ENCODE measurements at places on chromosomes 6 and 20.

DNA sequence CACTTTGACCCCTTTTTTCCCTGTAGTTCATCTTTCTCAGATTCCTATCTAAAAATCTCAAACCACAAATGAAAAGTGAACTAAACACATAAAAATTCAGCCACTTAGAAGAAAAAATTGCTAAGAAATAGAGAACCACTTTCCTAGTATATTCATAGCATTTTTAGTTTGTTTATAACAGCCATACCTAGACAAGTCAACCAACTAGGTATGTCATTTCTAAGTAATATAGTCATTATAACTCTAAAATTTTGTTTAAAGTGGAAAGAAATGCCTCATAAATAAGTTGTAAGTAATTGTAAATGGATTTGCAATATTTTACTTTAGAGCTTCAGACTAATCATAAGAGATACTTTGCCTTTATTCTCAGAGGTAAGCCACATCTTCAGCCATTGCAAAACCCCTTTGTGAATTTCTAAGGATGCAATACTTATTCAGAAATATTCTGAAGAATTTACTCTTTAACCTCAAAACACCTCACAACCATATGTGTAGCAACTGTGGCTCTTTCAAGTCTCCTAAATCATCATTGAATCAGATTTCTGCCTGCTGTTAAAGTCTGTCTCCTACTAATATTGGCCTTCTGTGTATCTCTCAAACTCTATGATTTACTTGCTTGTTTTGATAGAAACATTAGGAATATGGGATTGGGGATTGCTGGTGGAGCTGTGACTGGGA, 6.9 kb upstream of the SUMO4 start:
- DNase-seq = no peak

DNA sequence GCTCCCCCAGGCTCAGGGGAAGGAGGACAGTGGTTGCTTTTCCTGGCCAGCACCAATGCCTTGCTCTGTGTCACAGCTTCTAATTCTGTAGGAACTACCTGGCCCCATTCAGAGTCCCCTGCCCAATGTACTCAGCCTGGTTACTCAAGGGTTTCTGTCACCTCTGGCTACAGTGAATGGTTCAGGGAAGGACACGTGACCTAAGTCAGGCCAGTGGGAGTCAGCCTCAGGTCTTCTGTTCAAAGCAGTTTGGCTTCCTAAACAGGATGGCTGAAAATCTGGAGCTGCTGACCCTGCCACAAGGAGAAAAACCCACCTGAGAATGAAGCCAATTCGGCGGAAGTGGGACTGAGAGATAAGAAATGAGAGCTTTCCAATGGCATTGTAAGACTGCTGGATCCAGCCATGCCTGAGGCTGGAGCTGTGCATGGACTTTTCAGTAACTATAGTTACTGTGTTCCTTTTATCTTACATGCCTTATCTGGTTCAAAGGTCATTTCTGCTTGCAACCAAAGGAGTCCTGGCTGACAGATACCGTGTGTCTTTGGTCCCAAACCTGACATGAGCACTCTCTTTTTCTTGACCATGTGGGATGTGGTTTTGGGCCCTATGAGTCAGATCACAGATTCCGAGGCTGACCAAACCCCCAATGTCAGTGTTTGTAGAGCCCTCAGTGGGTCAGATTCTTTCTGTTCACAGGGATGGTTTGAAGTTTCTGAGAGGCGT, 104.3 kb downstream of the SULF2 start:
- DNase-seq = no peak

DNA sequence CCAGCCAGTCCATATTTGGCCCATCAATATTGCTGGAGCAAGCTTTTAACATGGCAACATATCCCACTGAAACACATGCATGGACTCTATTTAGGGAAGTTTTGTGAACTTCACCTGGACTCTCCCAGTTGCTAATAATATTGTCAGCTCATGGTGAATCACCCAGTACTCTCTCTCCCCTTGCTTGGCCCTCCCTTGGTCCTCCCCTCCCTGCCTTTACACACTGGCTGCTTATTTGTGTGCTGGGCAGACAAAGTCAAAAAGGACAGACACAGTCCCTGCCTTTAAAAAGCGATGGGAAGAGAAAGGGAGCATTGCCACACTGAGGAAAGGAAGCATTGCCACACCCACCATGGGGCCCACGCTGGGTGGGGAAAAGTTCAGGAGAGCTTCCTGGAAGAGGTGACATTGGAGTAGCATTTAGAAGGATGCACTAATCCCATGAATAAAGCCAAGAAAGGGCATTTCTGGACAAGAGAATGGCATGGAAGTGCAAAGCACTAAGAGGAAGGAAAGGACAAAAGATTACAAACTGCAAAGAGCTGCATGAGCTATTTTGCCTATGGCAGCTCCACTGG, 143.4 kb upstream of the EXOC2 start:
- no peak for DNase-seq

- no peak for DNase-seq
These were observed 81.1 kb upstream of the RALGAPA2 start for GRCh38 chr20:20793591-20793990.

DNA sequence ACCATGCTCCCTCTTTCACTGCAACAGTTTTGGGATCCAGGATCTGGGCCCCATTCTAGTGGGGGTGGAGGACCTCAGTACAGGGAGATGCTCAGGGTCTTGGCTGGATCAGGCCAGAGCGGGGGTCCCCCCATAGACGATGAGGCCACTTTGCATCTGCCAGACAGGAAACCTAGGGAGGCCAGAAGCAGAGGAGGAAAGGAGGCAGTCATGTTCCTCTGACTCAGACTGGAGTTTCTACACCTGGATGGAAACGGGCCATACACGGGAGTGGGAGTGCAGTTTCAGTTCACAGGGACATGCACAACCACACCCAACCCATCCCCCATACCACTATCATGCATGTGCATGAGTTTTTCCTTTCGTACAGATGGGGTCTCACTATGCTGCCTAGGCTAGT, 3.6 kb upstream of the EMILIN3 start:
- DNase-seq = no peak

DNA sequence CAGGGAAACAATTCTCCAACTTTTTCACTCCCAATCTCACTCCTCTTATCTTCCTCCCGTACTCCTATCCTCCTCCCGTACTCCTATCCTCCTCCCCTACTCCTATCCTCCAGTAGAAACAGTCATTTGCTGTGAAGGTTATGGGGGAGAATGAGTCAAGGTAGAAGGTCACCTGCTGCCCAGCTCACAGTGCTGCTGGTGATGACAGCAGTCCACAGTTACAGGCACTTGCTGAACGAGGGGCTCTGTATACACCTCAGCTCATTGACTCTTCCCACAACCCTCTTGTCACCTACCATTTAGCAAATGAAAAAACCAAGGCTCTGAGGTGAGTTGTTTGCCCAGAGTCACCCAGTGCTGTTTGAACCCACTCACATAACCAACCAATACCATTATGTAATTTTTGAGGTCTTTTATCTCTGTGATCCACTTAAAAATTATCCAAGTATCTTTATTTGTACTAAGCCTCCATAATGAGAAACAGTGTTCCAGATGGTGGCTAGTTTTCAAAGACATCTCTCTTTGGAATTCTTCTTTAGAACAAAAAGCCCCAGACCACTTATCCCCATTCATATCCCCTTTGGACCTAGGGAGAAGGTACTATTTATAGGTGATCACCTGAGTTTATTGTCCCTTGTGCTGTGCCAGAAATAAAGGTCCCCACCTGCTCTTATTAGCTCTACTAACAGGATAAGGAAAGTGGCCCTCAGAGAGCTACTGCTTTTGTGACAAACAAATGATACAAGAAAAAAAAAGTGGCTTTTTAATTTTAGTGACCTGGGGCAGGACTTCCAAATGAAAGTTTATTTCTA, 53.2 kb downstream of the PTPN1 start:
- DNase-seq = no peak

DNA sequence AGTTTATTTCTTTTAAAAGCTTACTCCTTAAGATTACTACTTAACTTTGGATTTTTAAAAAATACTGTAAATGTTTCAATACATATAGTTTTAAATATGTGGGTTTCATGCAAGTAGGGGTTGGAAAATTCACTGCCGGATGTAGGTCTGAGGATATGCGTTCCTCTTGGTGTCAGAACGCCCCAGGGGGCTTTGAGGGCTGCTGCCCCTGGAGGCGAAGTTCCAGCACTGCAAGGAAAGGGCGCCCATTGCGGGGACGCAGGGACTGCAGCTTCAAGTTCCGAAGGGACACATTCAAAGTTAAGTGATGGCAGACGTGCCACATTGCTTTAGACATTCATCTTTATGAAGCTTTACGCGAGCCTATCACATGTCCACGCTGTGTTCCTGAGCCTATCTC, 152.9 kb downstream of the SOD2 start:
- DNase-seq = no peak

DNA sequence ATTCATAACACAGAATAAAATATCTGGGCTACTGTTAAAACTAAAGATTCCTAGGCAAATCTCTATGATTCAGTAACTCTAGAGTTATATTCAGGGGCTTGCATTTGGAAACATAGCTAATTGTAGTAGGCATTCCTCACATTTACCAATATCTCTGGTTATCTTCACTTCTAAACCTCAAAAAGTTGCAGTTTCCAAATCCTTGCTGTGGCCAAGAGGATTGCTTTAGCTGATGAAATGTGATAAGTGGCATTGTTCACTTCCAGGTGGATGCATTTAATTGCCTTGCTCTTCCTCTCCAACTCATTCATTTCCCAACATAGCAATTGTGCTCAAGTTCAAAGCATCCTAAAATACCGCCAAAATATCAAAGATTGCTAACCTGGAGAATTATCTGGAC, 246.6 kb downstream of the GRIK2 start:
- DNase-seq = no peak

DNA sequence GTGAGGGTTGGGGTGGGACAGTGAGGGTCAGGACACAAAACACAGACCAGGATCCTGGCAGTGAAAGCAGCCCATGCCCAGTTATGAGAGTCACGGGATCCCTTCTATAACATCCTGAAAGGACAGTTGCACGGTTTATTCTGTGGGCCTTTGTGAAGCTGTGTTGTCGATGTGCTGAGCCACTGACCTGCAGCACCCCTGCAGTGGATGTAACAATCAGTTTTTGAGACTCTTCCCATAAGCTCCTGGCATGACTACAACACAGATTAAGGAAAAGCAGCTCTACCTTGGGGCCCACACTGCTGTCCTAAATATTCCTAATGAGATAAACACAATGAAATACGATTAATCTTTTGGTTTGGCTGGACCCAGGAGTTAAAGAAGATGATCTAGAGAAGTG, 3.7 kb downstream of the PYGB start:
- no peak for DNase-seq

Data from stimulated activated CD4-positive, alpha-beta T cell treated with anti-CD3 and anti-CD28 coated beads, Interleukin-4, amount 100 ng/mL, for 1 hour (primary cell).